Myocyte (in vitro differentiated cells): ENCODE measurements at places on chromosomes 6 and 20. TPM values are rescaled to one million over a fixed set of nuclear protein-coding genes. Genes with fewer than 3 reads are reported as not detected.

DNA sequence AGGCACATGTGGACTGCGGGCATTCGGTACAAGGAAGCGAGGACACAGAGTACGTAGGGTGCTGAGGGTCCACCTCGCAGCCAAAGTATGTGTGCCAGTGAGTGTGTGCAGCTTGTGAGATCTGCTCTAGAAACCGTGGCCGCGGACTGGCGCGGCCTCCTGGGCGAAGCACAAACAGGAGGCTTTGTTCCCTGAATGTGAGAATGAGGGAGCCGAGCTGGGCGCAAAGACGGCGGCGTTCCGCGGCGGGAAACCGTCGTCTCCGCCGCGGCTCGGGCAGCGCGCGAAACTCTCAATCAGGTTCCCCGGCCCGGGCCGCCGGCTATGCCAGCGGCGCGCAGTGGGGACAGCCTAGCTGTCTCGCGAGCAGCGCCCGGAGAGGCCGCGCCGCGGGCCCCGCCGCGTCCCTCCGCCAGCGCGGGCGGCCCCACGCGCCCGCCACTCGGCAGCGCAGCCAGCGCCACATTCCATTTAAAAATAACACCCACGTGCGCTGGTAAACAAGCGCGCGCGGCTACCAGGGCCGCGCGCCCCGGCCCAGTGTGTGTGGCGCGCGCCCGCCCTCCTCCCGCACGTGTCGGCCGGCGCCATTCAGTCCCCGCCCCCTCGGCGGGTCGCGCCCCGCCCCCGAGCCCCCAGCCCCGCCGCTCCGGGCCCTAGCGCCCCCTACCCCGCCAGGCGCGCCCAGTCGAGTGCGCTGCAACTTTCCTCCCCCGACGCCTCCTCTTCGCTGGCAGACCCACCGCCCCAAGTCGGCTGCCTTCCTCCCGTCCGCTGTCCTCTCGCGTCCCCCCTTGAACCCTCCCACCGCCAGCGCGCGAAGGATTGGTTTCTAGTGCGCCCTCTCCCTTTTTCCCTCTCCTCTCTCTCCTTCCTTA is 3.0 kb upstream of the FOXO3 start:
- peak; percentile 78 for DNase-seq

- no peak for DNase-seq
These were observed 335.6 kb downstream of the PRL start for GRCh38 chr6:21961226-21961625.

DNA sequence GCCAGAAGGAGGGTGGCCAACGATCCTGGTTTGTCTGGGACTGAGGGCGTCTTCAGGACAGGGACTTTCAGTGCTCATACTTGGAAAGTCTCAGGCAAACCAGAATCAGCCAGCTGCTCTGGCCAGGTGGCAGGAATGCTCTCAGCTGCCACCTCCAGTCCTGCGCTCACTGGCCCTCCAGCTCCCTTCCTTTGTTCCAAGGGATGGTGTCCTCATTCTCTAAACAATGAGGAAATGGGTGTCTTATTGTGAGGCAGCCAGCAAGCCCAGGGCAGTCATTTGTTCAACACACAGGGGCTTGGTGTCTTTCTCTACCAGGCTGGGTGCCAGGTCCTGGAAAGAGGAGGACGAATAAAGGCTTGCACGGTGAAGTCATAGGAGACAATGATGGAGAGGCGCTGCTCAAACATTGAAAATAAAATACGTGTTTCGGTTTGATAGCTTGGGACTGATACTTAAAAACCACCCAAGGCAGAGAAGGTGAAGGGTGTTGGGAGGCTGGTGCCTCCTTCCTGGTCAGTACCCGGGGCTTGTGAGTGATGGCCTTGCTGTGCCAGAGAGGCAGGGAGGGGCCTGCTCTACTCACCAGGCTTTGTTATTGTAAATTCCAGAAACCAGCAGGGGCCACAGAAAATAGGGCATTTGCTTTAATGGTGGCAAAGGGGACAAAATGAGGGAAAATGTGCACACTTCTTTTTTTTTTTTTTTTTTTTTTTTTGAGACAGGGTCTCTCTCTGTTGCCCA is 11.3 kb upstream of the TMEM181 start:
- DNase-seq = peak; percentile 34

DNA sequence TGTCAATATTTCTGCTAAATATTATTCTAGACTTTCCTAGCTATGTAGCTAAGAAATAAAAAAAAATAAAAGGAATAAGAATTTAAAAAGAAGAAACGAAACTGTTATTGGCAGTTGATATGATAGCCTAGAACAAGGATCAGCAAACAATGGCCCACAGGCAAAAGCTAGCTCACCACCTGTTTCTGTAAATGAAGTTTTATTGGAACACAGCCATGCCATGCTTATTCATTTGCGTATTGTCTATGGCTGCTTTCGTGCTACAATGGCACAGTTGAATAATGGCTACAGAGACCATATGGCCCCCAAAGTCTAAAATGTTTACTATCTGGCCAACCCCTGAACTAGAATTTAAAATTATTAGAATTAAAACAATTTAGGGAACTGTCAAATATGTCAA is 952.6 kb upstream of the MAP3K7 start:
- peak; percentile 18 for DNase-seq

- no peak for DNase-seq
These were observed 9.9 kb downstream of the OR2B6 start for GRCh38 chr6:27966816-27967426.

- DNase-seq = peak; percentile 94
These were observed 107.9 kb downstream of the MAP3K7 start for GRCh38 chr6:90478789-90479602.

- no peak for DNase-seq
These were observed 115.2 kb upstream of the RUNX2 start for GRCh38 chr6:45212976-45213375.

DNA sequence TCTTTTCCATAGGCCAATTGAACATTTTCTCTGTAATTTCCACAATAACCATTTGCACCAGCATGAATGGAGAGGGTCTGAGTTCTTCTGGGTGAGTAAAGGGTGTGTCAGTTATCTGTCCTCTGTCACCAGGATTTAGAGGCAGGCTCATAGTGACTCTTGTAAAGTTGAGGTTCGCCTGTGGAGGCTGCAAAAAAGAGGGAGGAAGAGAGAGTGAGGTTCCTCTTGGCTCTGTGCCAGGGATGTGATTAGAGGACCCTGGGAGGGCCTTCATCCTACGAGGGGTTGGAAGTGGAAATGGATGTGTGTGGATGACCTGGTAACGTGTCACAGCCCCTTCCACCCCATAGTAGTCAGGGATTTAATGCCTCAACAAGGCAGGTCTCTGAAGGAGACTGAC is 242.0 kb downstream of the ESR1 start:
- no peak for DNase-seq

DNA sequence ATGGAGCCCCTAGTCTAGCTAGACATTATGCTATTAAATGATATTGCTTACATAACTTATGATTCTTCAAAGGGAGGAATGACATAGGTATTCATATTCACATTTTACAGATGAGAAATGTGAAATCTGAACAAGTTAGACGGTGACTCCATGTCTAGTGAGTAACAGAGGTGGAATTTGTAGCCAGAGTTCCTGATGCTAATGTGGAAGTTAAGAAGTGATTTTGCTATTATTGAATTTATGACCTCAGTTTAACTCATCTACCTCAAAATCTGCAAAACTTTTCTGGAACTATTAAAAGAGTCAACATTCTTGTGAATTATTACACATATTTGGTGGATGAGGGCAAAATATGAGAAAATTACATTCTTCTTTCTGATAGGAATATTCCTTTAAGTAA is 347.6 kb upstream of the MMS22L start:
- no peak for DNase-seq

- DNase-seq = no peak
These were observed 647.7 kb downstream of the C6orf118 start for GRCh38 chr6:164661716-164662115.

DNA sequence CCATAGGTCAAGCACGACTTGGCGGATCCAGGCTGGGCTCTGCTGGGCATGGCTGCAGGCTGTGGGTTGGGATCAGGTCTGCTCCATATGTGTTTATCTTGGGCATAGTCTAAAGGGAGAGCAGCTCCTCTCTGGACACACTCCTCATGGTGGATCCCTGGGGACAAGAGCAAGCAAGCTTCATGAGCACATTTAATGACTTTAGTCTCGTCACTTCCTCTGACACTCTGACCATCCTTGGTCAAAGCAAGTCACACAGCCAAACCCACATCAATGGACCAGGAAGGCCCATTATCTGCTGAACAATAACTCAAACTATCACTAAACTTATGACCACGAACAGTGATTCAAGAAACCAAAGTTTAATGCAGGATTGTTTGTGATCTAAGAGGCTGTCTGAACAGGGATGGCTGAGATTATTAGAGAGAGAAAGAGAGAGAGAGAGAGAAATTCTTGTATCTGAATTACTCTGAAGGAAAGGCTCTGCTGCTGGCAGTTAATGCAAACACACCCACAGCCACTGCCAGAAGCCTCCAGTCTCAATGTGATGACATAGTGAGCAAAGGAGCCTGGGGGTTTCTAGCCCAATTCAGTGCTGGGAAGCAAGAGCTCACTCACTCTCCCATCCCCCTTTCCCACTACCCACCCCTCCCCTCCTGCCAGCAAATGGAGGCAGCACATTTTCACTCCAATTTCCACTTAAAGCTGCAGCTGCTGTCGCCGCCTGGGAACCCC is 490.2 kb upstream of the SULF2 start:
- peak; percentile 44 for DNase-seq

GSTA4 gene
- 40.1 and 40.6 TPM in 2 replicates for total RNA-seq

NKX2-4 gene
- total RNA-seq = not detected in 2 replicates

FAM217A gene
- not detected in 2 replicates for total RNA-seq

RBPJL gene
- not detected in 2 replicates for total RNA-seq
